Nucleus accumbens (tissue), 56 donors: ENCODE measurements at places on chromosomes 3 and 15.

DNA sequence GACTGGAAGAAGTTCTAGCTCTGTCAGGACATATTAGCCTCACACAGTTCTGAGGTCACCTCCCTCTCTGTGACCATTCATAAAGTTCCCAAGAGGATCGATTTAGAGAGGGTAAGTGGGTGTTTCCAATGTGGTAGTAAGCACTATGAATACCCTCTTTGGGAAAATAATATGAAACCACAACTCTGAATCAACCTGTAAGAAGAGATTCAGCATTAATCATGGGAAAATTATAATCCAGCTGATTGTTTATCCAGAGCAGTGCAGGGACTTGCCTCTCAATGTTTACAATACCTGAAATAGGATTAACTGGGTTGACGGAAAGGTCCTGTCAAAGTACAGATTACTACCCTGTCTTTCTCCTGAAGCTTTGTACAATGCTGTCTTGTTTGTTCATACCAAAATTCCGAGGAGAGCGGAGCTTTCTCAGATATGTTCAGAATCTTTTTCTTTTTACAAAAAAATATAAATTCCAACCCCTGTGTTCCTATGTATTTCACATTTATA is 302.9 kb upstream of the DPPA4 start:
- DNase-seq: no peak

GRCh38 chr3:13792512-13793371 is 87.1 kb downstream of the WNT7A start:
- peak; percentile 22 for DNase-seq

DNA sequence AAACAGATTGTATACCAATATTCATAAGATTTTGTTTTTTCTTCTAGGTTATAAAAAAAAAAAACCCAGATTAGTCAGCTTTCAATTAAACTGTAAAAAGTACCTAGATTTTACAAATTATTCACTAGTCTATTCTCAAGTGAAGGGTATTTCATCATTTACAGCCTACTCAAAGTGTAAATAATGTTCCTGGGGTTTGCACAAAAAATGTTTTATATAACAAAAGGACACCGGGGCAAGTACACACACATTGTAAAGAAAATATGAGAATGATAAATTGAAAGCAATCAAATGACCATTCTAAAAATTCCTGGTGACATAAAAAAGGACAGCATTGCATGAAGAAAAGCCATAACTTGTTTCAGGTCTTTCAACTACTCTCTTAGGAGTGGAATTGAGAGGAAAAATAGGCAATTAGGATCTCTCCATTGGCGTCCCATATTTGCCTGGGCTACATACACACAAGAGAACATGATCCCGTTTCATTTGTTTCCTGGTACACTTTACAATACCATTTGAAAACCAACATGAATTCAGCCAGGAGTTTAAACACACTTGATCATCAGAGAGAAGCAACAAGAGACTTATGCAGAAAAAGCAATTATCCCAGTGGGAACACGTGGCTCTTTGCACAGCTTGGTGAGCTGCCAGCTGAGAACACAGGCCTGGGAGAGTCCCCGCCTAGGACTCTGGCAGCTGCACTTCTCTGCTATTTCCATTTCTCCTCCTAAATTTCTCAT is 1039.2 kb downstream of the ROBO1 start:
- DNase-seq: peak; percentile 64

GRCh38 chr3:66582721-66583423 is 82.0 kb upstream of the LRIG1 start:
- DNase-seq: no peak

DNA sequence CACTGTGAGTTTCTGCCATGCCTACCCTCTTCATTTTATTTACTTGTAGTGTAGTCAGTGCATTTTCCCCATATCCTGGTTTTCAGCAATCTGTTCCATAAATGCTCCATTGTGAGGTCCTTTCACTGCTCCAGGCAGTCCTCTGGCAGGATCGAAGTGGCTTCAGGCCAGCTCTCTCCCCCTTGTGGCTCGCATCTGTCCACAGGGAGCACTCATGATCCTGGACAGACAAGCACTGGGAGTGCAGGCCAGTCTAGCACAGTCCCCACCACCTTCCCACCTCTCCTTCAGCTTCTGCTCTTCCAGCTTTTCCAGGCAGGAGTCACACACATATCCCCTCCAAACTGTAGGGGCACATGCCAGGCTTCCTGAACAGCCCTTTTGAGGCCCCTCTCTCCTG is 173.6 kb downstream of the PPM1L start:
- DNase-seq: peak; percentile 8
